Endodermal cell (in vitro differentiated cells): ENCODE measurements at places on chromosomes 5 and 9. TPM values are rescaled to one million over a fixed set of nuclear protein-coding genes. Genes with fewer than 3 reads are reported as not detected.

Gene TNFSF8
- total RNA-seq, result not detected in 3 replicates

DNA sequence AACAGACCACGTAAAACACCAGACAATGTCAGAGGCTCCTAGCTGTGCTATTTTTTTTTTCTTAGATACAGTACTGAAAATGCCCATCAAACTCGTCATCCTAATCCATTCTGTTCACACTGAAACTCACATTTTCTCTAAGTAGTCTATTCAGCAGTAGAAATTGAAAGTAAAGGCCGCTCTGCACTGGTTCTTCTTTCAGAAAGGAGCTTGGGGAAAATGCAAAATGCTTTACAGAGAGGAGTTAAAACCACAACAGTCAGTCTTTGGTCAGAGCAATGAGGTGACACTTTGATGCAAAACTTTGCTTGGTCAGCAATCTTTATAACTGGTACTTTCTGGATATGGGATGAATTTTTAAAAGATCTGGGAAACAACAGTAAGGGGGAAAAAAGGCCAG lies 43.8 kb upstream of the SUSD1 start:
- no peaks in the 10 kb centered on the region for H3K27me3 ChIP-seq
- H3K4me1 ChIP-seq, result no peaks in the 10 kb centered on the region
- no peak for DNase-seq
- no peak overlapping the region for H3K27ac ChIP-seq
- peaks cover 68% of the 10 kb centered on the region for H3K36me3 ChIP-seq

Gene SNCB
- total RNA-seq, result 0.22 and 0.59 TPM in 2 replicates

Gene NLN
- 110 and 126 TPM in 2 replicates for total RNA-seq

GRCh38 chr5:126884269-126884819 lies 107.4 kb downstream of the LMNB1 start:
- H3K4me3 ChIP-seq, result peak overlapping the region; percentile 16
- no peaks in the 10 kb centered on the region for H3K36me3 ChIP-seq
- peaks cover 10% of the 10 kb centered on the region for H3K4me1 ChIP-seq
- no peak for DNase-seq
- H3K27me3 ChIP-seq, result no peaks in the 10 kb centered on the region
- H3K27ac ChIP-seq, result no peak overlapping the region

DNA sequence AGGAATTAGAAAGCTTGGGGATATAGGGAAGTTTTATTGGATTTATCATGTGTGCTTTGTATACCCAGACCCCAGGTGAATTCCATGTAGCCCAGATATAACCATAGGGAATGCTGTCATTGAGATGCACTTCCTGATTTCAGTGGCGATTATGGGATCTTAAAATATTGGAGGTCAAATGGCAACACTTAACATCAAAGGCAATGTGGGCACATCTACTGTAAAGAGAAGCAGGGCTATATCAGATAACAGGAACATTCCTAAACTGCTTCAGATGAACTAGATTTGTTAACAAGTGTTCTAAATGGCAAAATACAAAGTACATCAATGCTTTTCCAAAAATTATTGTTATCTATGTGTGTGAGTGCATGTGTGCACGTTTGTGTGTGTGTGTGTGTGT lies 883.5 kb upstream of the EDIL3 start:
- no peaks in the 10 kb centered on the region for H3K4me1 ChIP-seq
- no peak overlapping the region for H3K27ac ChIP-seq
- no peak overlapping the region for H3K4me3 ChIP-seq
- no peak for DNase-seq

DNA sequence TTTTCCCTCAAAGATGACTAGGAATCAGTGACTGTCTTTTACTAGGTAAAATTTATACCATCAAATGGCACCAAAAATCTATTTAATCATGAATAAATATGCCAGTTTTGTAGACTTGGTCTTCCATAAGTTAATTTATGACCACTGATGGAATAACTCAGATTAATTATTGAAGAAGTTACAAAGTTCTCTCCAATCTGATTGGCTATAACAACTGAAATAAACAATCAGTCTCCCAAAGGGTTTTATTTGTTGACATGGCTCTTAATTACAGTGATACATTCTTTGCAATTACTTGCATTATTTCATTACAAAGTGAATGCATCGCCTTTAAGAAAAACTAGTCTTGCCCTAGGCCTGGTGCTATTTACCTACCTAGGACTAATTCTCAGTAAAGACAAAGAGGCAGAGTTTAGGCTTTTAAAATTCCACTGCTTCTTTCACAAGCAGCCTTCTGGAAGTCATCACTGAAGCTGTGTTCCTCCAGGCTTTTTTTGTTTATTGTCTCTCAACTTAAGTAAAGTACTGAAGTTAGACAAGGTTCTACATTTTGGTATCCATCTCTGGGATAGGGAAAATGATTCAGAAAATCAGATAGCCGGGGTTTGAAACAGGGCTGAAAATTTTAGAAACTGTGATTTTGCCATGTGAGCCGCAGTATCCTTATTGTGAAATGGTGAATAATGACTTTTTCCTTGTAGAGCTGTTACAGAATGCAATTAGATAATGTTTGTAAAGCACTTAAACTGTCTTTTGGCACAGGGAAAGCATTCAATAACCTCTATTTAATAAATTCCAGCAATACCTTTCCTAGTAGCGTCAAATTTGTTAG lies 2.5 kb downstream of the STOM start:
- peak overlapping the region; percentile 11 for H3K27ac ChIP-seq
- H3K4me1 ChIP-seq, result peaks cover 8% of the 10 kb centered on the region
- peak overlapping the region; percentile 66 for H3K4me3 ChIP-seq
- peaks cover 13% of the 10 kb centered on the region for H3K27me3 ChIP-seq
- DNase-seq, result no peak

Gene IL3
- not detected in 3 replicates for total RNA-seq

DNA sequence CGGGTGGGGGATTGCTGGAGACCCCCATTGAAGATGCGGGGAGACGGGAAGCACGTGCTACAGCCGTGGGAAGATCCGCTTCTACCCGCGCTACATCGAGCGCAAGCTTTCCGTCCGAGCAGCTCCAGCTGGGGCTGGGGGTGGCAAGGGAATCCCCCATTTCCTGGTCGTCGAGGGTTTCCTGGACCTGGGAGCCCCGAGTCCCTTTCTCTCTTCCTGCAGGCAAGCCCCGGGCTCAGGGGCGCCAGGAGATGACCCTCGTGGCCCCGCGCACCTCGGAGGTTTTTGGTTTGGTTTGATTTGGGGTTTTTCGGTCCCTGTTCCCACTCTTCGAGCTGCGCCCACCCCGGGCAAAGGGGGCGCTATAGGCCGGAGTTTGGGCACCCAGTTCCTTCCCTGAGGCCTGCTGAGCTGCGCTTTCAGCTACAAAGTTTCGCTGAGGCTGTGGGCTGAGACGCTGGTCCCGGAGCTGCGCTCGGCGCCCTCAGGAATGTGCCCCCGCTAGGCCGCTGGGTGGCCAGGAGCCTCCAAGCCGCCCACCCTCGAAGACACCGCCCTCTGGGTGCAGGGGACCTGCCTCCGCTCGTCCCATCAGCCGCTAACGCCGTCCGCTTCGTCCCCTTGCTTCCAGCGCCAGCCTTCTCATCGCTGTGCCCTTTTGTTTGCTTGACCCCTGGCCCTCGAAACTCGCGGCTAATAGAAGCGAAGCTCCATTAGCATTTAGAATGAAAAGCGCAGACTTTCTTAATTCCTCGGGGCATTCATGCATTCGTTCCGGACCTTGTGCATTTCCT lies 2.9 kb downstream of the NR4A3 start:
- no peaks in the 10 kb centered on the region for H3K36me3 ChIP-seq
- DNase-seq, result peak; percentile 93
- no peak overlapping the region for H3K27ac ChIP-seq
- peaks cover 7% of the 10 kb centered on the region for H3K4me1 ChIP-seq
- peaks cover 81% of the 10 kb centered on the region for H3K27me3 ChIP-seq

DNA sequence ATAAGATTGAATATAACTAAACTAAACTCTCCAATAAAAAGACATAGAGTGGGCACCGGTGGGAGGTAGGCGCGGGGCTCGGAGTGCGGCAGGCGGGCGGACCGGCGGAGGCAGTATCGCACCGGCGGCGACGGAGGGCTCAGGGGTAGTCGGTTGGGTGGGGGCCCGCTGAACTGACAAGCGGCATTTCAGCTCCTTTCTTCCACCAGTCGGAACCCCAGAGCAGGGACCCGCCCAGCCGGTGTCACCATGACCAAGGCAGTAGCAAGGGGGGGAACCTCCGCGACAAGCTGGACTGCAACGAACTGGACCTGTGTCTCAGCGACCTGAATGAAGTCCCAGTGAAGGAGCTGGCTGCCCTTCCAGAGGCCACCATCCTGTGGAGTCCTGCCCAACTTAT lies 156.7 kb downstream of the HINT1 start:
- DNase-seq, result no peak
- H3K4me3 ChIP-seq, result no peak overlapping the region
- H3K4me1 ChIP-seq, result no peaks in the 10 kb centered on the region
- H3K36me3 ChIP-seq, result no peaks in the 10 kb centered on the region

DNA sequence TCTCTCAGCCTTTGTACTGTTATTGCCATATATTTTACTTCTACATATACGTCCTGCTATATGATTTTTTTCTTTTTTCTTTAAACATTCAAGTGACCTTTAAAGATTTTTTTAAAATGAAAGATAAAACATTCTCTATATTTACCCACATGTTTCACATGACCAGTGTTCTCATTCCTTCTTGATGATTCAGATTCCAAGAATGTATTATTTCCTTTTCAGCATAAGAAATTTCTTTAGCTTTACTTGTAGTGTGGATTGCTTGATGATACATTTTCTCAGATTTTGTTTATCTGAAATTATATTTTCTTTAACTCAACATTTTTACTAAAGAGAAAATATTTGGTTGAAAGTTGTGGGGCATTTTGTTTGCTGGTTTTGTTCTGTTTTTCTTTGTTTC lies 792.1 kb downstream of the BRINP1 start:
- H3K27me3 ChIP-seq, result no peaks in the 10 kb centered on the region
- H3K36me3 ChIP-seq, result no peaks in the 10 kb centered on the region
- H3K4me1 ChIP-seq, result no peaks in the 10 kb centered on the region
- no peak overlapping the region for H3K27ac ChIP-seq

Gene VCAN
- 180 to 436 TPM (median 397 TPM) in 3 replicates for total RNA-seq

Gene CD180
- total RNA-seq, result not detected in 3 replicates

- no peak overlapping the region for H3K27ac ChIP-seq
- no peak for DNase-seq
- no peaks in the 10 kb centered on the region for H3K27me3 ChIP-seq
- no peaks in the 10 kb centered on the region for H3K4me1 ChIP-seq
- H3K36me3 ChIP-seq, result peaks cover 75% of the 10 kb centered on the region
Measured at GRCh38 chr9:37967761-37968080, 63.8 kb upstream of the SLC25A51 start.
